ENCODE measurements at places on chromosomes 7 and 10.

DNA sequence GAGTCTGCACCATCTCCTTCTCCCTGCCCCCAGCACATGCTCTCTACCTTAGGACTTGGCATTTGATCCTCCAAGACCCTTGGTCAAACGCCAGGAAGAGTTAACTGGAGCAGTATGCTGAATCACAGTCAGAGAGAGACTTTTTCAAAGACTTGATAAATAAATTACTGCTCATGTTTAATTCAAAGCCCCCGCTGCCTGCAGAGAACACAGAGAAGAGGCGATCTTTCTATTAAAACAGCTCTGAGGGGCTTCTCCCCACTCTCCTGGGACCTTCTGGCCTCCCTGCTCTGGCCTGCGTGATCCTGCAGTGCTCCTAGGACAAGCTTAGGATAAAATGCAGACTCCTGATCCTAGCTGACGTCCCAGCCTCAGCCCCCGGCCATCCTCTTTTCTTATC, 47.8 kb downstream of the NPTX2 start:
- DNase-seq = no peak

DNA sequence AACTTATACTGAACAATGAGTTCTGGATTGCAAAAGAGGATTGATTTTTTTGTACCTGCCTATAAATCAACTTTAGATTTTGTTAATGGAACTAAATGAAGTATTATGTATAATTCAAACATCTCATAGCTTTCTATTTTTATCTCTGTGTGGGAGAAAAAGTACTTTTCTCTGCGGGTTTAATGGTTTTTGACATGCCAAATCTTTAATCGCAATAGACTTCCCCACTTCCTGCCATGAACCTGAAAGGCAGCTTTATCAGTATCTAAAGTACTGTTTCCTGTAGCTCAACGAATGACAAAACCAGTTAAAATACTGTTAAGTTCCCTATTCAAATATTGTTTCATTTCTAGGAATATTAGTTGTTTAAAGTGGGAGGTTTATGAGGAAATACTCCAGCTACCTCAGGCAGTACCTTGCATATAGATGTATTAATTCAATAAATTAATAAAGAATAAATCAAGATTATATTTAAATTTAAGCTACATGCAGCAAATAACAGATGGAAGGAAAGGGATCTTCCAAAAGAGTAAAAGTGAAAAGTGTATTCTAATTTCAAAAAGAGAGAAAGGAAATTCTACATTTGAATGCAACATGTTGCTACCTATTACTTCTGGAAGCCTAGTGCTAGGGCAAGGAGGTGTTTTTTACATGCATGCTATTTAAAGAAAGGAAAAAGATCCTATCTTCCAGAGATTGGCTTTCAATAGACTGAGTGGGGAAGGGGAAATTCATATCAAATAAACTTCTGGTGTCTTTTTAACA, 75.9 kb downstream of the SVOPL start:
- DNase-seq = no peak

- no peak for DNase-seq
Measured at GRCh38 chr7:150756166-150756565, 18.9 kb downstream of the GIMAP5 start.

DNA sequence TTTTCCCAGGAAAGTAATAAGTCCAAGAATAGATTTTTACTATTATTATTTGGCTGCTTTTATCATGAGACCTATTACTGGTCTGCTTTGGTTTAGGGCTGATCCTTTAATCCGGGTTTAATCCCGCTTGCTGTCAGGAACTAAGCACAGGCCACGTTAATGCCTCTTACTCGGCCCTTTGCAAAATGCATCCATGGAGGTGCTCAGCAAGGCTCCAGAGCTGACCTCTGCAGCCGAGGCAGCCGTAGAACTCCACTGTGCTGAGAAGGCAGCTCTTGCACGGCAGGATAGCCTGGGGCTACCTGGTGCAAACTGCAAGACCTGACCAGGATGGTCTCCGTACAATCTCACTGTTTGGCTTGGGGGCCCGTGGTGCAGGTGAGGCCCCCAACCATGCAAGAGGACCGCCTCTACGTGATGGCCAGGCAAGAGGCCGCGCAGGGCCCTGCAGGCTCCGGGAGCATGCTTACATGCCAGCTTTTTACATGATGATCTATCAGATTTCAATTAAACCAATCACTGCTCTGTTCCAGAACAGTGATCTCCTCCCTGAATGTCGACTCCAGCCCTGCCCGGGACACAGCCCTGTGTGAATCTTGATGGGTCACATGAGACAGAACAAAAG, 10.4 kb upstream of the CALML3 start:
- no peak for DNase-seq

DNA sequence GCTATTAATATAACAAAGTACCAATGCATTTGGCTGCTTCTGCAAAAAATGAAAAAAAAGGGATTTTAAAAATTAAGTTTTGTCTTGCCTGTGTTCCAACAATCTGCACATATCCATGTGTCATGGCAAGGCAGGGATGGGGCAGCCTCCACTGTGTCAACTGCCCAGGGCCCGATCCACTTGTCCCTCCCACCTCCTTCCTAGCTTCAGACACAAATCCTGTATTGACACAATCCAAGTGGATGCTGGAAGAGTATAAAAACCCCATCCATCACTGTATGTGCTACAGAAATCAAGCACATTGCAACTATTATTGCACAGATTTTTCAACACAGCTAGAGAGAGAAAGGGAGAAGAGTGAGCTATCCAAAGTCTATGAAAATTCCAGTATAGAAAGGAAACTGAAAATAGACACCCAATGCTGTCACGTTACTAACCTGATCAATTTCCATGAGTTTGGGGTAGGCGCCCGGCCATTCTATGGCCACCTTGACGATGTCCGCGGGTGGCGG, 106.4 kb downstream of the ELMO1 start:
- no peak for DNase-seq

DNA sequence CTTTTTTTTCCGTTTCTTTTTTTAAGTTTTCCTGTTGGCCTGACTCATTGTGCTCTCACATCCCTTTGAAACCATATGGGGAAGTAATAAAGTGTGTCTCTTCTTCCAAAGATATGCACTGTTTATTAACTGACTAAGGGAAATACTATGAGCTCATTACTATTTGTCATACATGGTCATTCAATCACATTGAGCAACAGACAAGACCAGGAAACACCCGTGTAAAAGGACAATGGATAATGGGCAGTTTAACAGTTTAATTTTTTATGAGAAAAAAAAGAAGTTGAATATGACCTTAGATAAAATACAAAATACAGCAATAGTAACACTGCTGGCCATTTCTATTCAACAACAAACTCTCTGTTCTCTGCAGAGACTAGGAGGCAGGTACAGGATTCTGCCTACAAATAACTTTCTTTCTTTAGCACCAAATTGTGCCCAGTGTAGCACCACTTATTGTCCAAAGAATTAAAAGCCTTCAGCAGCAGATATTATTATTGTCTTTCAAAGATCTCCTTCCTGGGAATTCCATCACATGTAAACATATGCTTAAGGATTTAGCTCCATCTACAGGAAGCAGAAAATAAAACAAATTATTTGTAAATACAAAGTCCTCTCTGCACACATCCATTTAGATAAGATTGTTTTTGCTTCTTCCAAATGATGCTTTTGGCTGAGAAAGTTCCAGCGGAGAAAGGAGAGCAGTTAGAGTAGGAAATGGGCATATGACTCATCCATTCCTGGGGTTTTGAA, 55.0 kb upstream of the AKR1E2 start:
- peak; percentile 92 for DNase-seq

GRCh38 chr7:15558756-15559155, 3.1 kb downstream of the AGMO start:
- DNase-seq = peak; percentile 40

GRCh38 chr10:69955211-69955805, 97.3 kb upstream of the MACROH2A2 start:
- no peak for DNase-seq

DNA sequence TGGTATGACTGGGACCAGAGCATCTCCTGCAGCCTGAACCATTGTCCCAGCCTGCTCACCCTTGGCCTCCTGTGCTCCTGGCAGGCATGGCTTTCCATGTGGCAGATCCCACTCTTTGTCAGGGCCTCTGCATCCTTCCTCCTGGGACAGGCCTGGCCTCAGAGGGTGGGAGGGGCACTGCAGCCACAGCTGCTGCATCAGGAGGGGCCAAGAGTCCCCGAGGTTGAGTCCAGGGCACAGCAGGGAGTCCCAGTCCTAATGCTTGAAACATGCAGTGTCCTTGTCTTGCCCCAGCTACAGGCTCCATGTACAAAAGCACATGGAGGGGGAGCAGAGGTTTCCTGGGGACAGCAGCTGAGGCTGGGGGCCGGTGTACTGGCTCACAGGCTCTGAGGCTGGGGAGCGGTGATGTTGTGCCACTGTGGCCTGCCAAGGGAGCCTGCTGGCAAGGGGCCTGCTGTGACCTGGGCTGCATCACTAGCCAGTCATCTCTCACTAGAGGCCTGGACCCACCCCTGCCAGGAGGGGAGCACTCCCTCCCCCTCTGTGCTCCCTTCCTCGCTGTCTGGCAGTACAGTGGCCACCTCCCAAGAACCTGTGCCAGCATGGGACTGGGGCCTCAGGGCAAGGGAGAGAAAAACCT, 144.8 kb downstream of the ZNF248 start:
- DNase-seq = no peak

DNA sequence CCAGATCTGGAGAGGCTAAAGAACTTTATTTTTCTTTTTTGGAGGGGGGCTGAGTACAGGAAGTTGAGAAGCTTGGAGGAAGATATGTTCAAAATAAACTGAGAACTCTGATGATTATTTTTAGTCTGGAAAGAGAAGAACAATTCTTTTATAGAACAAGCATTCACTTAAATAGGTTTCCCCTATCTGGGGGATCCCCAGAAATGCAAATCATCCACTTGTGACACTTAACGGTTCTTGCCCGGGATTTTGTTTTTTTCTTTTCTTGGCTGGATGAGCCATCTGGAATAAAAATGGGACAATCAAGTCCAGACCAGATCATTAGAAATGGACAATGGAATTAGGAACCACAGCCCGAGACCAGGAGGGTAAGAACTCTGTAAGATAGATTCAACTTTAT, 95.9 kb upstream of the EGR2 start:
- DNase-seq = no peak

GRCh38 chr10:11074536-11075267, 57.0 kb downstream of the CELF2 start:
- DNase-seq = no peak

- DNase-seq = no peak
Measured at GRCh38 chr7:69840248-69840647, 242.0 kb downstream of the AUTS2 start.

DNA sequence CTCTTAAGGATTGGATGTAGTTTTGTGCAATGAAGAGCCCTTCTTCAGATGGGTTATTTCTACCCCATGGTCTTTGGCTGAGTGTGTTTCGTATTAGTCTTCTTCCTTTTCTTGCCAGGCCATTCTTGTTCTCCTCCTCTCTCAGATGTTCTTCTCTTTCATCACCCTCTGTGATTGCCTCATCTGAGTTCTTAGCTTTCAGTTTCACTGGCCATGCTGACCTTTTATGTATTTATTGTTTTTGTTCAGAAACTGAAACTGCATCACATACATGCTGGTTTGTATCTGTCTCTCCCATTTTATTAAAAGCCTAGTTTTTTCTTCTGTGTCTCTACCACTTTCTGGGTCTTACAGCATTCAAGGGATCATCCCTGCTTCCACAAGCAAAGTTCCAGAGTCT, 21.7 kb upstream of the PCGF5 start:
- peak; percentile 57 for DNase-seq

GRCh38 chr10:122526892-122527291, 33.7 kb upstream of the DMBT1 start:
- DNase-seq = no peak

- peak; percentile 86 for DNase-seq
Measured at GRCh38 chr7:46139079-46139478, 218.0 kb upstream of the IGFBP3 start.

DNA sequence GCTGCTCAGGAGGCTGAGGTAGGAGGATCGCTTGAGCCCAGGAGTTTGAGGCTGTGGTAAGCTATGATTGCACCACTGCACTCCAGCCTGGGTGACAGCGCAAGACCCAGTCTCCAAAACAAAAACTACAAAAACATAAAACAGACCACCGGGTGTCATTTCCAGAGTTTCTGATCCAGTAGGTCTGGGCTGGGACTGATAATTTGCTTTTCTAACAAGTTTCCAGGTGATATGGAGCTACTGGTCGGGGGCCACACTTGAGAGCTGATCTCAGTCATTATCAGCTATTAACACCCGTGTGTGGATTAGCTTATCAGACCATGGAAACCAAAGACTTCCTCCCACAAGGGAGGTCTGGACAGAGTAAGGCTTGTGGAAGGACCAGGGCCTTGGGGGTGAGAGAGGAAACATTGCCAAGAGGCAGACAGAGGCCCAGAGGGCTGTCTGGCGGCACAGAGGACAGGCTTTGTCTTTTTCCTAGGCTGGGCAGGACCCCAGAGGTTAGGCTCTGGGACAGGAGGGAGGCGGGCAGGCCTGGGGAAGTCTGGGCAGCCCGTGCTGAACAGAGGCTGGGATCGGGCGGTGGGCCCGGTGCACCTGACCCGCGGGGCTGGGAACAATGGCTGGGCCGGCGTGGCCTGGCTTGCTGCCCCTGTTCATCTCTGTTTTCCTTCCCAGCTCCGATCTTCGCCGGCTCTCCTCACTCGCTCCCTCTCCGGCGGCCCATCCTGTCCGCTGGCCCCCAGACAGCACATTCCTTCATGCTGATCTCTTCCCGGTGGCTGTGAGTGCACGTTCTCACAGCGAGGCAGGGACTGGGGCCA, 25.2 kb downstream of the TMEM270 start:
- peak; percentile 71 for DNase-seq

GRCh38 chr7:159075563-159076238, 69.0 kb downstream of the VIPR2 start:
- no peak for DNase-seq

GRCh38 chr10:122592161-122592560, 31.6 kb downstream of the DMBT1 start:
- DNase-seq = no peak

GRCh38 chr7:130409067-130409711, 28.9 kb downstream of the CPA1 start:
- DNase-seq = peak; percentile 18

DNA sequence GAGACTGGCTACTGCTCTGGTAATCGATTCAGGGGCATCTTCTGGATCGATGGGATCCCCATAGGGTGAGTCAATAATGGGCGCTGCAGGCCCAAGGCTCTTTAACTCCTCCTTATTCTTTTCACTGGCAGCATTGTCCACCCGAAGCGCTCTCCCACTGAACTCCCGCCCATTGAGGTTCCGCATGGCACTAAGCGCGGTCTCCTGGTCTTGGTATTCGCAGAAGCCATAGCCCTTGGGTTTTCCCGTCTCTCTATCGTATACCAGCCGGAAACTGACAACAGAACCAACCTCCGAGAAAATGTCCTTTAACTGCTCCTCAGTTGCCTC, 285 bp downstream of the CSTF2T start:
- DNase-seq = no peak

- DNase-seq = no peak
Measured at GRCh38 chr7:77674878-77675277, 21.4 kb upstream of the RSBN1L start.

DNA sequence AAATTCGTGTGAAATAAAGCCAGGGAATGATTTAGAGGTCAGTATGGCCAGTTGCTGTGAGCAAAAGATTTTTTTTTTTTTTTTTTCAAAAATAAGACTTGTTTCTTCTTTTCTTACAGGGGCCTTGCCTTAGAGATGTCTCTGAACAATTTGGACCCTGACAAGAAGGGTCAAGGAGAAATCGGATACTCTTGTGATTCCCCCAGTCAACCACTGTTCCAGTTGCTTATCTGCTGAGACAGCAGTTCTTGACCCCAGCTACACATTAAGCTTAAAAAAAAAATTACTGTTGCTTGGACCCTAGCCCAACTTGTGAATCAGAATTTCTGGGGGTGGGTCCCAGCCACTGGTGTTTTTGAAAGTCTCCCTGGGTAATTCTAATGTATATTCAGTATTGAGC, 12.0 kb upstream of the FMC1 start:
- DNase-seq = no peak

All from EL (cell line).